ENCODE measurements at places on chromosomes 11 and 22. TPM values are rescaled to one million over a fixed set of nuclear protein-coding genes. Genes with fewer than 3 reads are reported as not detected.

The VSIG10L2 gene
- total RNA-seq: not detected

The GRK3 gene
- 74.9 TPM for total RNA-seq

The ZNRF3 gene
- 49.1 TPM for total RNA-seq

The CD3G gene
- not detected for total RNA-seq

The LIF gene
- not detected for total RNA-seq

The BIRC3 gene
- 2.8 TPM for total RNA-seq

The SLC15A3 gene
- total RNA-seq: 27.1 TPM

The ANKK1 gene
- not detected for total RNA-seq

The HEPN1 gene
- total RNA-seq: not detected

The FGF3 gene
- total RNA-seq: not detected

The OR8J3 gene
- total RNA-seq: not detected

The KCNQ1OT1 gene
- 1.5 TPM for total RNA-seq

The SLN gene
- total RNA-seq: not detected

The CCDC116 gene
- total RNA-seq: not detected

The KLHL35 gene
- total RNA-seq: not detected

The HMBS gene
- total RNA-seq: 82.8 TPM

The BLID gene
- not detected for total RNA-seq

The OR4D5 gene
- not detected for total RNA-seq

The UBASH3B gene
- total RNA-seq: 8.5 TPM

The RAPSN gene
- total RNA-seq: not detected

The C1QTNF5 gene
- total RNA-seq: 95.8 TPM

The TREH gene
- not detected for total RNA-seq

The POU2F3 gene
- total RNA-seq: not detected

The PIWIL4 gene
- 4.5 TPM for total RNA-seq

The YPEL4 gene
- not detected for total RNA-seq

The BUD13 gene
- 23.9 TPM for total RNA-seq

The UPK3A gene
- not detected for total RNA-seq

The RIC3 gene
- 5.3 TPM for total RNA-seq

The CBLIF gene
- 2.6 TPM for total RNA-seq

The RIMBP3B gene
- total RNA-seq: not detected

The FXYD2 gene
- total RNA-seq: not detected

The TMEM45B gene
- total RNA-seq: not detected

The APOL5 gene
- total RNA-seq: not detected

The SREBF2 gene
- 46.1 TPM for total RNA-seq

The LDHAL6A gene
- not detected for total RNA-seq

The OR52A1 gene
- total RNA-seq: not detected

The TRPM5 gene
- total RNA-seq: not detected
